ENCODE measurements at places on chromosomes 2 and 18.

DNA sequence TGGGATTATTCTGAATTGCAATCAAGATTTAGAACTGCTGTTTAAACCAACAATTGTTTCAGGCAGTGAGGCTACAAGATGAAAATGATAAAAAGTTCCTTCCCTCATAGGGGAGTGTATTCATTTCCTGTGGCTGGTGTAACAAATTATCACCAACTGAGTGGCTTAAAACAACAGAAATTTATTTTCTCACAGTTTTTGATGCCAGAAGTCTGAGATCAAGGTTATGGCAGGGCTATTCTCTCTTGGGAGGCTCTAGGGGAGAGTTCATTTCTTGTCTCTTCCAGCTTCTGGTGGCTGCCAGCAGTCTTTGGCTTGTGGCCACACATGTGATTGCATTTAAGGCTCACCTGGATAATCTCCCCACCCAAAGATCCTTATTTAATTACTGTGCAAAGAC lies 290.5 kb upstream of the ZSWIM2 start:
- DNase-seq, result no peak

DNA sequence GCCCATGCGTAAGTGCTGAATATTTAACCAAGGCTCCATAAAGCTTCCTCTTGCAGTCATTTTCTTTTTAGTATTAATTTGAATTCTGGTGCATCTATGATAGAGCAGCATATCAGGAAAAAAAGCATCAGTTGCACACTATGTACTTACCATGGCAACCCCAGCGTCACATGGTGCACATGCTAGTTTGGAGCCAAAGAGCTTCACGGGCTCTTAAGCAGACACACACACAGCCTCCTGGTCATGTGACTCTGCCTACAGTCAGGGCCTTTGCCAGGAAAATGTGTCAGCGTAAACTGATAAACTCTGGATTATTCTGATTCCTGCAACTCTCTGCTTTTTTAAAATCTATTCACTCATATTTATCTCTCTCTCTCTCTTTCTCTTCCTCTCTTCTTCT lies 30.2 kb downstream of the NYAP2 start:
- DNase-seq, result no peak

GRCh38 chr2:150681120-150681804 lies 193.8 kb upstream of the RND3 start:
- DNase-seq, result no peak

- no peak for DNase-seq
Observed at GRCh38 chr2:6874032-6874431, 3.5 kb upstream of the RSAD2 start.

GRCh38 chr2:45879406-45879805 lies 227.9 kb downstream of the PRKCE start:
- DNase-seq, result peak; percentile 60

DNA sequence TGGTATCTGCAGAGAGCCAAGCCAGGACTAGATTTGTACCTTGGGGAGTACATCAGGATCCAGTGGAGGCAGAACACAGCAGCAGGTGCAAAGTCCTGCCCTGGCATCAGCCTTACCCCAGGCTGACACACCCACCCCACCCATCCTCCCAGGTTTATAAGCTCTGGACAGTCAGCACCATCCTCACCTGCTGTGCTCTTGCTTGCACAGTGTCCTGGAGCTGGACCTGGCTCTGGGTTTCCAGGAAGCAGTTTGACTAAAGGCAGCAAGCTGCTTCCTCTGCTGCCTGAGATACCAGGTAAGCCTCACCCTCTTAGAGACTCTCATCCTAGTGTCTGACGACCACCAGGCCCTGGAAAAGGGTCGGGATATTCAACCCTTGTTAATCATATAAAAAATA lies at the start of gene SULT1C3:
Gene SULT1C3, plus strand, starts transcription at position 183 of the 400 bp plus-strand sequence. CDS start 7,227 bp downstream, outside the sequence.
- DNase-seq, result no peak

- no peak for DNase-seq
Observed at GRCh38 chr2:117726747-117727146, 87.7 kb upstream of the DDX18 start.

GRCh38 chr18:7626922-7627440 lies 59.9 kb downstream of the PTPRM start:
- DNase-seq, result no peak

GRCh38 chr2:181462033-181462432 lies 4.8 kb downstream of the ITGA4 start:
- DNase-seq, result no peak

- DNase-seq, result no peak
Observed at GRCh38 chr2:12950957-12951656, 234.4 kb downstream of the TRIB2 start.

DNA sequence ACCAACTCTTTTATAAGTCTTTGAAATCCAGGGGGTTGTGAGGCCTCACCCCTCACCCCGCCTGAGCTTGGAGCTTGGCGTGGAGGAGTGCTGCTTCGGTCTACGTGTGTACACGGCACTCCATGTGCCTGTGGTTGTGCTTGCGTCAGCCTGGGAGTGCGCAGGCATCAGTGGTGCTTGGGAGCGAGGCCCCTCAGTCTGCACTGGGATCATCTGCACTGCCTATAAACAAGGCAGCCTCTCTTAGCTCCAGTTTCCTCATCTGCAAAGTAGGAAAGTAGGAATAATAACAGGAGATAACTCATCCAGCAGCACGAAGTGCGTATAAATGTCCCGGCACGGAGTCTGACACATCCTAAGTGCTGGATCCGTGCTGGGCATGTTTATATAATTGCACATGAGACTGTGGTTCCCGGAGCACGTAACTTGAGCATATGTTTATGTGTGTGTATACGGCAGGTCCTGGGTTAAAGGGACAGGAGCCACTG lies 1.2 kb downstream of the GYPC start:
- peak; percentile 65 for DNase-seq

DNA sequence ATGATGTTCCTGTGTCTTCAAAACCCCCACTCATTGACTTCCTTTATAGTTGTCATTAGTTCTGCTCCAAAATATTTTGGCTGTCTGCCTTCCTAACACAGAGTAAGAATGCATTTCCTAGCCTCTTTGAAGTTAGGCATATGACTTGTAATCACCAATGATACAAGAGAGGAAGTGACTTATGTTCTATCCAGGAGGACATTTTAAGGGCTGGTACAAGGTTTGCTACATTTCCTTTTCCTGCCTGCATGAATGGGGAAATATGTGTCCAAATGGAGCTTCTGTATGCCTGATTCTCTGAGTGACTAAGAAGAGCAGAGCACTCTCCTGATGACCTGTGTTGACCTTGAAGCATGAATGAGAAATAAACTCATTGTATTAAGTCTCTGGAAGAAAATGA lies 115.1 kb downstream of the PLCL1 start:
- no peak for DNase-seq

All from Karpas-422 (cell line).